ENCODE measurements at places on chromosomes 2 and 18.

GRCh38 chr18:57747809-57748680 lies 55.1 kb downstream of the ATP8B1 start:
- no peak for DNase-seq

- no peak for DNase-seq
Measured at GRCh38 chr2:86001326-86001725, 104.4 kb downstream of the POLR1A start.

DNA sequence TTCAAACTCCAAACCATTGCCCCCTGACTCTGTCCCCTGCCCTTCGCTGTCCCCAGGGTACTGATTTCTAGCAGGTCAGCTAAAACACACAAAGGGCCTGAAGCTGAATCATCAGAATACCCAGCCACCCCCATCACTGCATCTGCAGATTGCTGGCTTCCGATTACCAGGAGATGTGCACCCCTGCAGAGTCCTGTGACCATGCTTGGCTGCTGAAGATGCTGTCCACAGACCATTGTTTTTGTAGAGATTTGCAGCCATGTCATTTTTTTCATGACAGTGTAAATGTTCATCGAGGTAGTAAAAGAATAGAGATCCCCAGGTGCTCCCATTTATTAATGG lies 463.3 kb downstream of the STK39 start:
- peak; percentile 22 for DNase-seq

DNA sequence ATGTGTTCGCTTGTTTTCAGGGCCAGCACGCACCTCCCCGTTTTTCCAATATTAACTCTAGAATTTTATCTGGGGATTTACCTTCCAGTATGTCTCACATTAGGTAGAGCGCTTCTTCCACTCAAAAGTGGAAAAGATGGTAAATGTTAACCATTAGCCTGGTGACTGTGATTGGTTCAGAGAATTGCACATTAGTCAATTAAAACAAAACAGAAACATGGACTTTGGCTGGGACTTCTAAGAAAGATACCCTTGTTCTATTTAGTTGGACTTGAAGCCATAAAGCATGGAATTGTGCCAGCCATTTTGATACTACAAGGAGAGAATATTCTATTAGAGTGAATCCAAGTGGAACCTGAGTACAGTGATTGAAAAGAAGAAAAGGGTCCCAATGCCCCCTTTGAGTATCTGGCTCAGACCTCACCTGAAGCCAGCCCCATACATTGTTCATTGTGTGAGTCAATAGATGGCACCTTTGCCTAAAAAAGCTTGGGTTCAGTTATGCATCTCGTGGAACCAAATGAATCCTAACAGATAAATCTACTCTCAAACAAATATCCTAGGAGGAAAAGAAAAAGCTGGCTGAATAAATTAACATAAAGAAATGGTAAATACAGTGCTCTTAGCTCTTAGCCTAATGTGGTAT lies 354.3 kb downstream of the IRS1 start:
- DNase-seq, result no peak

DNA sequence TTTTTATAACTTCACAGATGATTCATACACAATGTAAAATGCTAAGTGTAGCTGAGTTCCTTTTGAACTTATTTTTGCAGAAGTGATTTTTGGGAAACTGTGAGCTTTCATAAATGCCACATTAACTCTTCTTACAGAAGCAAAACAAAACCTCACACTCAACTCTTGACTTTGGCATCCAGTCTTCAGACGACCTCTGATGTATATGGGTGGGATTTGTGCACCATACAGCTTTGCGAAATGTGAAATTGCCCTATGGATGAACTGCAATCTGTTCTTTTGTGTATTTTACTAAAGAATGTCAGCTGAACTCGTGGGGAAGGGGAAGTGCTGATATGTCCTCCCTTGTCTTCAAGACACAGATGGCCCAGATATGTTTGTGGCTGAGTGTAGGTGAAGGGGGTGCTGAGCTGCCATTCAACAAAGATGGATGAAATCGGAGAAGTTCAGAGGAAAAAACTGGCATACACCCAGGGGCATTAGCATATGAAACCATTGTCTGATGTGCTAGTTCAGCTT lies 218.3 kb downstream of the PTGR3 start:
- DNase-seq, result no peak

All from NCI-H226 (cell line).